ENCODE measurements at places on chromosomes 3 and 15. TPM values are rescaled to one million over a fixed set of nuclear protein-coding genes. Genes with fewer than 3 reads are reported as not detected.

Gene SCAMP5
- 0.19 TPM for total RNA-seq

- DNase-seq = no peak
Observed at GRCh38 chr3:196971094-196971698, 2.6 kb upstream of the PIGZ start.

Gene SLC6A6
- total RNA-seq = 44.0 TPM

Gene ATP13A4
- 2.7 TPM for total RNA-seq

DNA sequence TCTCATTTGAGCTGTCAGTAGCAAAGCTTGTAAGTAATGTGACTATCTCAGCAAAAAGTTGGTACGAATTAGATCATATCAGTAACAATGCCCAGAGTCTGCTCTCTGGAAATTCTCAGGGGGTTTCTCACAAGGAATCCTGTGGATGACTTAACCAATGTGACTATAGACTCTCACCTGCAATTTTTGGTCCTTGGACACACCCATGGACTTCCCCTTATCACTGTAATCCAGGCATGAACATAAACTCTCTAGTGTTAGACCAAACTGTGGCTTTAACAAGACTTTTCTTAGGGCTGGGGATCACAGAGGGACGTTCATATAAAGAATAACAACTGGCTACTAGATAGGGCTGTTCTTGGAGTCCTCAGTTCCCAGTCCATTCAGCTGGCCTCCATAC is 3.9 kb upstream of the ZNF80 start:
- no peak for DNase-seq

Gene PRSS50
- total RNA-seq = not detected

DNA sequence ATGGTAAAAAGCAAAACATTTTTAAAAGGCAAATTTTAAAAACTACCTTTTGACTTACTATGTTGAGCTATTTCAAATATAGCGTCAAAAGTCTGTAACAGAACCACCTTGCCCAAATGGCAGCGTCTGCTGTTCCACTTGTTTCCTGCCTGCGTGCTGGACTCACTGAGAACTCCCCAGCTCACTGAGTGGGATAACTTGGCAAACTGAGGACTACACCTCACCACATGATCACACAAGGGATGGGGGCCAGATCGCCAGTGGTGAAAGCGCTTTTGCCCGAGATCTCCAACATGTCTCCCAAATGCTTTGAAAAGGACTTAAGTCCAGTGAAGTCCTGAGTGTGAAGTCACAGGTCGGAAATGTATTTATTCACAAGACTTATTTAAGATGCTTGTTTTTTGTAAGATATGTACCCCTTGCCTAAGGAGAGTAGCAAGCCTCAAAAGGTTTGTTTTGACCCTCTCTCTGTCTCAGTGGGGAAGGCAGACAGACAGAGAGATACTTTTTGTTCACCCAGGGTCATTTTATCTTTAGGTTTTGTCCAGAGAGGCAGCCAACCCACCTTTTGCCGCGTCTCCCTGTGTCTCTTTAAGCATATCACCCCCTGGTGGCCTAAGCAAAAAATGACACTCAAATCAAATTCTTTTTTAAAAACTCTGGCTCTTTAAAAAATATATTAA is 192.6 kb downstream of the PDZRN3 start:
- no peak for DNase-seq

Gene TMEM207
- not detected for total RNA-seq

Gene FAM107A
- not detected for total RNA-seq

- no peak for DNase-seq
Observed at GRCh38 chr15:99477791-99478471, 87.9 kb upstream of the MEF2A start.

DNA sequence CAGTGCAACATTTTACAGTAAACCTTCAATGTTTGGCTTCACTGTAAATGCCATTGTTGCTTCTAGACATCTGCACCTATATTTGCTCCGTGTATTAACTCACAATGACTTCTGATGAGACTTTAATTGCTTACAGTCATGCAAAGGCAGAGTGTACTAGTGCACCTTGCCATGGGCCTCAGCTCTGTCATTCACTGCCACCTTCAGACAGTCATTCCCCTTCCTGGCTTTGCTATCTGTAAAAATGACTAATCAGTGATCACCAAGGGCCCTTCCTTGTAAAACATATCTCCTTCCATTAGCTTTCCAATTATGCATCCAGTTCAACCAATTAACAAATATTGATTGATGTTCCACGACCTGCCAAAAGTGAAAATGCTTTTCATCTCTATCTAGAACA is 120.3 kb downstream of the ARRDC4 start:
- no peak for DNase-seq

DNA sequence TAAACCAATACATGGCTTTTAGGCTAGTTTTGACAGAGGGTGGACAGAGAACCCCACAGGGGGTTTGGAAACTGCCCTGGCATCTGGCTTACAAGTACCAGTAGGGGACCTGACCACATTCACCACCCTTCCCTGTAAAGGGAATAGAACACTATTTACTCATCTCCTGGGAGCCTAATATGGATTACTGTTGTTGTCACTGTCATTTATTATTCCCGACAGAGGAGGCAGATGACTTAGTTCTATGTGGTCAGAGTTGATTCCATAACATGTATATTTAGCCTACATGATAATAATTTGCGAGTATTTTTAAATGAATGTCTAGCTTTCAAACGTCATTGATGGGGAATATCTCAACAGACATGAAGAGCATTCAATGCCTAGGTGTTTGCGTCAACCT is 15.9 kb downstream of the ZBTB38 start:
- DNase-seq = no peak

Gene CD200R1
- total RNA-seq = 4.4 TPM

Data from activated CD4-positive, alpha-beta memory T cell treated with anti-CD3 and anti-CD28 coated beads for 36 hours (primary cell).